ENCODE measurements at places on chromosomes 2 and 18.

DNA sequence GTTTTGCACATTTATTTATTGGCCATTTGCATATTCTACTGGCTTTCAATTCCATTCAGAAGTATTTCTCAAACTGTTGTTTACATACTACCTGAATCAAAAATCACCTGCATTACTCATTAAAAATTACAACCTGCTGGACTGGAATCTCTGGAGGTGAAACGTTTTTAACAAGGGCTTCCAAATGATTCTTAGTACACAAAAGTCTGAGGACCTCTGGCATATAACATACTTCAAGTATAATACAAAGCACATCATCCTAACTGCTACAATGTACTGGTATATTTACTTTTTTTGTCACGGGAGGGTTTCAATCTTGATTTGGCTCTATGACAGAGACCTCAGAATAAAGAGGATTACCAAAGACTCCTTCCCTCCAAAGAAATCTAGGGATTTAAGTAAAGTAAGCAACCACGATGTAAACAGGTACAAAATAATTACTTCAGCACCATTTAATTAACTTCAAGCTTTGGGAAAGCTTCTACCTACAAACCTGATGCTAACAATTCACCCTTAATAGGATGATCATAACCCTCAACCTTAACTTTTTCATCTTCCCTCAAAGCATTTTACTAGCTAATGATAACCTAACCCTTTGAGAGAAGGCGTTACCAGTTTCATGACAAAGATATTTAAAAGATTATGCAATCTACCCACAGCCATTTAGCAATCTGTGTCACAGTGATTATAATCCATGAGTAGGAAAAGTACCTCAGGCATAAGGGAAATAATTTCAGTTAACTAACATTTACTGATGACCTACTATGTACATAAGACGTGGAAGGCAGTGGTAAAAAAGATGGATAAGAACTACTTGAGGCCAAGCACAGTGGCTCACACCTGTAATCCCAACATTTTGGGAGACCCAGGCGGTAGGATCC is 24.7 kb downstream of the ATAD2B start:
- DNase-seq: no peak

- DNase-seq: no peak
These were observed 22.3 kb downstream of the IL1B start for GRCh38 chr2:112814278-112814677.

- no peak for DNase-seq
These were observed 323.8 kb upstream of the GALNT5 start for GRCh38 chr2:156933645-156934225.

- no peak for DNase-seq
These were observed 200.1 kb downstream of the SMAD7 start for GRCh38 chr18:48750485-48751175.

DNA sequence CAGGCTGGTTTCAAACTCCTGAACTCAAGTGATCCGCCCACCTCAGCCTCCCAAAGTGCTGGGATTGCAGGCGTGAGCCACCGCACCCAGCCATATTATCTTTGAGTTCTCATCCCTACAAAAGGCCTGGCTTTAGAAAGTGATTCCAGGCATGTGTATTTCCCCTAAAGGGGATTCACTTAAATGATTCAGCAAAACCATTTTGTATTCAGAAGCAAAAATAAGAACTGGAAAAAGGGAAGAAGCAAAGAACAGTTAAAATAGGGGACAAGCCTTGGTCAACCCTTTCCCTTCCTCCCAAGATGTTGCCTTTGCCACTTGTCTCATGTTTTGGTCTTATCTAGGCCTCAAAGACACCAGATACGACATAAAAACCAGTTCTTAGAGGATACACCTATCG is 10.5 kb downstream of the TM4SF20 start:
- no peak for DNase-seq

- DNase-seq: no peak
These were observed 86.6 kb downstream of the ANTXR1 start for GRCh38 chr2:69099541-69099940.

DNA sequence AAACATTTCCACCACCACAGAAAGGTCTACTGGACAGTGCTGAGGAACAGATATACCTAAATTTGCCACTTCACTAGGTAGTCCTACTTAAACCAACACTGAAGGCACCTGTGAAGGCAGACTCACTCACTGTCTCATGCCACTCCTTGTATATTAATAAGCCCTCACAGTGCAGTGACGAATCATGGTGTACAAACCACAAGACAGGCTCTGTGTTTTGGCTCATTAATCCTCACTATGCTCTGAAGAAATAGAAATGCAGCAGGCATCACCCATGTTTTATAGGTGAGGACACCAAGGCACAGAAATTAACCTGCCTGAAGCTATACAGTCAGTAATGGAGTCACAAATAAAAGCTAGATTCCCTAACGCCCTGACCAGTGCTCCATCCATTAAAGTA is 44.3 kb downstream of the BARD1 start:
- no peak for DNase-seq

- DNase-seq: no peak
These were observed 3.0 kb downstream of the ACVR2A start for GRCh38 chr2:147847746-147848391.

DNA sequence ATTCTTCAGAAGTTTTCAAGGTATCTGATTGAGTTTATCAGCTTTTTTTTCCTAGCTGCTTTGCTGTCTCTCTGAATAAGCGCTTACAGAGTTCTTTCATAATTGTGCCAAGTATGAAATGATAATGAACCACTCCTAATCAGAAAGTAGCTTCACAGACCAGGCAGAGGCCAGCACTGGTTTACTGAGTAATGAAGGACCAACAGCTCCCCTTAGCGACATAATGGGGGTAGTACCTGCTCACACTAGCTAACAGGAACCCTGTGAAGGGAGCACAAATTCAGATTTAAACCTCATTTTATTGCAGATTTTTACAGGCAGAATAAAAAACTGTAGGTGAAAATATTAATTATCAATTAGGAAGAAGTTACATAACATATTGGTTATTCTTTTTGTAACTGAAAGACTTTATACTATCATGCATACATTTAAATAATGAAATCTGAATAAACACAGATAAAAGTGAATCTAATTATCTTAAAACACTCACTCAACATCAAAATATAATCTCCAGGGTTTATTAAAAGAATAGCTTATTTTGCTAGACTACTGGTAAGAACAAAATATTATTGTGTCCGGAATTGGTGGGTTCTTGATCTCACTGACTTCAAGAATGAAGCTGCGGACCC is 53.7 kb upstream of the LRRC30 start:
- no peak for DNase-seq

DNA sequence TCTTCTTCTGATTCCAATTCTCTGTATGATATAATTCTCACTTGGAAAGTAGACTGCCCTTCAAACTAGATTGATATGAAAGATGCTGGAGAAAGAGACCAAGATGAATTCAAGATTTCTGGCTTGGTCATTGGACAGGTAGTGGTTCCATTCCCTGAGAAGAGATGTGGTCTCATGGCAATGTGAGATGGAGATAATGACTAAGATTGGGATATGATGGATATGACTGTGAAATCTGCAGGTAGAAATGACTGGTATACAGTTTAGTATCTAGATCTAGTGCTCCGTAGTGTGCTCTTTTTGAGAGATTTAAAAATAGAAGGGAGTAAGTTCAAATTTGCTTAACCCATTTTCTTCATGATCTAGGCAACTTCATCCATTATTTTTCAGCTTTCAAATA is 425.4 kb upstream of the TRIB2 start:
- no peak for DNase-seq

DNA sequence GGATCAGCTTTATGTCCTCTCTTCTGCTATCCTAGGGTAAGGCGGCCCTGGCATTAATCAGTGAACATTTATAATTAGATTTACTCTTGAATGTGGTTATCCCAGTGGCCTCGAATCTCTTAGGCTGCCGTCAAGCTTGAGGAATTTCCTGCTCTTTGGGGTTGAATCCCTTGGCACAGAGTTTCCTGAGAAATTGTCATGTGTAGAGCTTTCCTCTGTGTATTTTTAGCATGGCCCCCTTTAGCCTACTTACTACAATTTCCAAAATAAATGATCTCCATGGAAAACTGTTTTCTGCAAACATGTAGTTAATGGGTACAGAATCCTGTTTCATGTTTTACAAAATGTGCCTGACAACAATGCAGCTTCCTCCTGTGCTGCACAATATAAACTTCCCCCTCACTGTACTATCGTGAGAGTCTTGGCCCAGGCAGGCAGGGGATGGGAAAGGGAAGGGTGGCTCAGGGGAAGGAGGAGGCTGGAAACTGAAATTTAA is 18.1 kb downstream of the NCAPH start:
- DNase-seq: no peak

DNA sequence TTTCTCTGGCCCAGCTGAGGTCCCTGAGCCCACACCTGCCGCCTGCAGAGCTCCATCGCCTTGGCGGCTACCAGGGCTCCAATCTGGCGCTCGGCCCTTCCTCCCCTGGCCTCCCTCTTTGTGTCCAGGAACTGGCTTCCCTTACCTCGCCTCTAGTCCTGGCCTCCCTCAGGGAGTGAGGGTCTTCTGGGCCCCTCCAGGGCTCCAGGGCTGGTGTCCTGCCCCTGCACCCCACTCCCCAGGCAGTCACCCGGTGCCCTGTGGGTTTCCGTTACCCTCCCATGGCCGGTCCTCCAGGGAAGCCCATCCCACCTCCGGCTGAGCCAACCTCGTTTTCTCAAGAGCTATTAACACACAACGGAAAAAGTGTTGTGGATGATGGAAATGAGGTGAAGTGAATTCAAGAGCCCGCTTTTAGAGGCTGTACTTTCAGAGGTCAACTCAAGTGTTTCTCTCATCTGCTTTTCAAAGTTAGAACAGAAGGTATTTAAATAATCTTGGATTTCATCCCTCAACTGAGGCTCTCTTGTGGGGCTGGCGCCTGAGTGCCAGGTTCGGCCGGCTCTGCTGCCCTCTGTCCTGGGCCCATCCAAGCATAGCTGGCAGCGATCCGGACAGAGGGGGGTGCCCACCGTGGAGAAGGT is 131.9 kb downstream of the ASB1 start:
- DNase-seq: no peak

DNA sequence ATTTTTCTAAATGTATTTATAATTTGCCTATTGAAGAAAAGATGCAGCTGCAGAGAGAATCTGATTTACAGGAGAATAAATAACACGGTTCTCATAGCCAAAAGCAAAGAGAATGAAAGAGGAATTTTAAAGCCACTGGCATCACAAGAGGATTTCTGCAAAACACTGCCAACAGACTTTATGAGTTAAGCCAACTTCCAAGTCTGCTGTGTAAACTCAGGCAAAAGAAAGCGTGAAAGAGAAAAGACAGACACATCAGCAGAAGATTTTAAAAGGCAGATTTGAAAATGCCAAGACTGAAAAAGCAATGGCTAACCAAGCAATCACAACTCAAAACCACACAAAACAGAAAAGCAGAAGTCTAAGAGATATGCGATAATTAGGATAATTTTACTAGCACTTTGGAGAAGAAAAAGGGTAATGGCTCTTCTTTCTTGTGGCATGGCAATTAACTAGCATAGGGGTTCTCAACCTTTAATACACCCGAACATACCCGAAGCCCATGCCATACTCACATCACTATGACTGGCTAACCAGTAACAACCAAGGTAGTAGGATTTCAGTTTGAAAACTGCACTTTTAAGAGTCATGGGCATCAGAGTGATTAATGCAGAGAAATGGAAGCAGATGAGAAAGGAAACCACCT is 4.9 kb downstream of the DARS1 start:
- no peak for DNase-seq

GRCh38 chr2:233413046-233413445 is 58.8 kb downstream of the DGKD start:
- no peak for DNase-seq

GRCh38 chr2:117952228-117952627 is 61.6 kb downstream of the CCDC93 start:
- DNase-seq: no peak

DNA sequence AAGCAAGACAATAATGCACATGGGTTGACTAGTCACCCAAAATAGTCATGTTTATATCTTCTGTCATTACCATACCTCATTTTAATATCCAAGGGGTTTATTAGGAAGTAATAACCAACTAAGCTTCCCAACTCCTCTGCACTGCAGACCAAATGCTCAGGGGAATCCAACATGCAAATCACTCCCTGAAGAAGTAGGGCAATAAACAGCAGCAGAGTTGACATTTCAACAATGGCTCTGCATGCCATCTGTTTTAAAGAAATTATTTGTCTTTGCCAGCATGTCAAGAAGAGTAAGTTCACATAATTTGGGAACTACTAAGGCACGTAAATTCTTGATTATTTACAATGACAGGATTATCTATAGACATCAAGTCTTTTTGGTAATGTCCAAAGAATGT is 84.4 kb upstream of the LYPD1 start:
- no peak for DNase-seq

GRCh38 chr2:54773838-54774237 is 50.4 kb downstream of the EML6 start:
- DNase-seq: no peak

GRCh38 chr2:167355821-167356220 is 467.5 kb downstream of the XIRP2 start:
- DNase-seq: no peak

DNA sequence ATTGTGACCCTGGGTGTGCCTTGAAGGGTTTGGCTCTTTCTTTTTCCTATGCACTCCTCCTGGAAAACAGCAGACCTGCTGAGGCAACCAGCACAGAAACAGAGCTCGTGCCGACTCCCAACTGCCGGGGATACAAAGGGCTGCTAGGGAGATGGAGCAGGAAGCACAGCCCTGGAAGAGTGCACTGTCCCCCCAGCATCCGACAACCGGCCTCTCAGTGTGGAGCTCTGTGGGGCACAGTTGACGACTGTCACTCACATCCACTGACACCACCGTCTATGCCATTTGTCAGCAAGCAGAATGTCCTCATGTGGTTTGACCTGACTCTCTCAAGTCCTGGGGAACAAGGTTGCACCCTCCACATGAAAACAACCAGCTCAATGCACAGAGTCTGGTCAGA is 290.4 kb downstream of the TNS1 start:
- no peak for DNase-seq

DNA sequence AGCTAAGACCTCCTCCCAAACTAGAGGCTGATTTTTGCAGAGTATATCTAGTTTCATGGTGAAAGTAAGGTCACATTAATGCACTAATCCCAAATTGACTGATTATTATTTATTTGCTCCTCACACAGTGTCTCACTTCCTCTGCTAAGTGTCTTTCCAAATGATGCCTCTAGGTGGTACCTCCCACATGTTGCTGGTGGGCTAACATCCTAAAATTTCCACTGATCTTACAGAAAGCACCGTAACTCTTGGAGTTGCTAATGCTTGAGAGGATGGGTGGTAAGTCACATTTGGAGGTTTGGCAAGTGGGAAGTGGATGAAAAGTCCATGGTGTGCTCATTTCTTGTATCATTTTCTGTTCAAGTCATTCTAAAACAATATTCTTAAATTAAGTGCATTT is 428.7 kb upstream of the GYPC start:
- no peak for DNase-seq

DNA sequence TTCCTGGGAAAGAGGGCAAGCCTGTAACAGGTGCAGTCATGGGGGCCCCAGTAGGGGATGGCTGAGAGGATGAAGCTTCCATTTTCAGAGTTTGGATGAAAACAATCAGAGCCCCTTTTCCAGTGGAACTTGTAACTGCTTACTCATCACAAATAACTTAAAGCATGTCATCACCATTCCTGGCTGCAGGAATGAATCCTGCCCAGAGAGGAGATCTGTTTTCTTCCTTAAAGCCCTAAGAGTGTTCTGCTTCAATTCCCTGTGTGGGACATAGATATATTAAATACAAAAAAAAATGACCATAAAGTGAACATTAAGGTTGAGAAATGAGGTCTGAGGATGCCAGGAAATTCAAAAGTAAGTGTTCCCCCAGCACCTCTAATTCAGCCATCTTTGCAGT is 183.4 kb upstream of the MEIS1 start:
- no peak for DNase-seq

Data from activated CD4-positive, alpha-beta T cell treated with anti-CD3 and anti-CD28 coated beads, Interleukin-2, amount 50 U/mL, for 1 hour (primary cell).